ENCODE measurements at places on chromosomes 1 and 21. TPM values are rescaled to one million over a fixed set of nuclear protein-coding genes. Genes with fewer than 3 reads are reported as not detected.

DNA sequence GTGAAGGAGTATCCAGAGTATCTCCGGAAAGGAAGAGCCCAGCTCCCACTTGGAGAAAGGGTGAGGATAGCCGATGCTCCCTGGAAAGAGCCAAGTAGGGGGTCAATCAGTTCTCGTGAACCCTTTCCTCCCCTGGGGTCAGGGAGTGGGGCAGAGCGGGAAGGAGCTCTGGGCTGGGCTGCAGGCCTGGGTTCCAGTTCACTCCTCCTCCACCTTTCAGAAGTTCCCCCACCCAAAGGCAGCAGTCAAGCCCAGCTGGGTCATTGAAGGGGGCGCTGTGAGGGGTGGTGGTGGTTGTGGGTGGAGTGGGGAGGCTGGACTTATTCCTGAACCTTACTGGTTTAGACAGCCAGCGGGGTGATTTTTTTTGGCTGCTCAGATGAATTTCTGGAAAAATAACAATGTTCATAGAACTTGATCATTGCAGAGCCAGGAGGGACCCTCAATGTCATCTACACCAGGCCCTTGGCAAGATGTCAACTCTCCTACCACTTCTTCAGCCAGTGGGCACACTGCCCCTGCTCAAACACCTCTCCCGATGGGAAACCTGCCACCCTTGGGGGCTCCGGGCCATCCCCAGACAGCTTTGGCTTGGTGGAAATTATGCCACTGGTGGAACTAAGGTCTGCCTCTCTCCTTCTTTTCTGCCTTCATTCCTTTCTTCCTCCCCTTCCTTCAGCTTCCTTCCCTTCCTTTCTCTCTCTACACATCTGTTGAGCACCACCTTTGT lies 235.8 kb downstream of the TRABD2B start:
- H3K4me1 ChIP-seq, result no peaks in the 10 kb centered on the region
- H3K27me3 ChIP-seq, result no peaks in the 10 kb centered on the region
- no peak overlapping the region for H3K4me3 ChIP-seq

GRCh38 chr1:107449326-107449725 lies 308.5 kb downstream of the NTNG1 start:
- H3K4me3 ChIP-seq, result no peak overlapping the region
- H3K27ac ChIP-seq, result no peak overlapping the region
- no peak for DNase-seq
- H3K27me3 ChIP-seq, result no peaks in the 10 kb centered on the region
- H3K4me1 ChIP-seq, result no peaks in the 10 kb centered on the region

DNA sequence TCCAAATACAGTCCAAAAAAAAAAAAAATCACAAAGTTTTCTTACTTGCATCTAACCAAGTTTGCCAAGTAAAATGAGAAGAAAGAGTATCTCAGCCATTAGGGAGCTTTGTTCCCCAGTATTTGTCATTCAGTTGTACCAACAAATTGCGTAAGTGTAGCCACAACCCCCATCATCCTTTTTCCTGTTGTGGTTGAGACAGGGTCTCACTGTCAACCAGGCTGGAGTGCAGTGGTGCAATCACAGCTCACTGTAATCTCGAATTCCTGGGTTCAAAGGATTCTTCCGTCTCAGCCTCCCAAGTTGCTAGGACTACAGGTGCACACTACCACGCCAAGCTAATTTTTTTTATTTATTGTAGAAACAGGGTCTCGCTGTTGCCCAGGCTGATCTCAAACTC lies 9.5 kb downstream of the STX6 start:
- no peaks in the 10 kb centered on the region for H3K36me3 ChIP-seq
- DNase-seq, result peak; percentile 58
- no peak overlapping the region for H3K27ac ChIP-seq
- H3K4me1 ChIP-seq, result peaks cover 14% of the 10 kb centered on the region
- no peak overlapping the region for H3K4me3 ChIP-seq

- no peak overlapping the region for H3K27ac ChIP-seq
- DNase-seq, result no peak
- peaks cover 24% of the 10 kb centered on the region for H3K4me1 ChIP-seq
- H3K4me3 ChIP-seq, result no peak overlapping the region
- no peaks in the 10 kb centered on the region for H3K27me3 ChIP-seq
- H3K36me3 ChIP-seq, result no peaks in the 10 kb centered on the region
Observed at GRCh38 chr1:43038232-43038935, 79.7 kb upstream of the SLC2A1 start.

DNA sequence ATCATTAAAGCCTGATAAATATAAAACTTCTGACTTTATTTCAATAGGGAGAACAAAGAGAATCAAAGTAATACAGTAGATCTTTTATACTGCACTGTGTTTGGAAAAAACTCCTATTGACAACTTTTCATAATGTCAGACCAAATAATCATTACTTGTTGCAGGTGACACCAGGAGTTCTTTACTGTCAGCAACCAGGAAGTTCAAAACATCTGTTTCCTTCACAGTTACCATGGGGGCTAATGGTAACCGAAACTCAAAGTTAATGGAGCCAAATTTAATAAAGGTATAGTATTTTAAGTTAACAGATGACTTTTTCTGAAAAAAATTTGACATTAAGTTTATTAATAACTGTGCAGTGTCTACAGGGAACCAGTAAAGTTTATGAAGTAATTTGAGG lies 10.6 kb downstream of the EFCAB7 start:
- H3K4me1 ChIP-seq, result no peaks in the 10 kb centered on the region
- peaks cover 18% of the 10 kb centered on the region for H3K36me3 ChIP-seq
- no peaks in the 10 kb centered on the region for H3K27me3 ChIP-seq
- no peak overlapping the region for H3K27ac ChIP-seq

Gene C1orf174
- total RNA-seq, result 61.5 TPM

DNA sequence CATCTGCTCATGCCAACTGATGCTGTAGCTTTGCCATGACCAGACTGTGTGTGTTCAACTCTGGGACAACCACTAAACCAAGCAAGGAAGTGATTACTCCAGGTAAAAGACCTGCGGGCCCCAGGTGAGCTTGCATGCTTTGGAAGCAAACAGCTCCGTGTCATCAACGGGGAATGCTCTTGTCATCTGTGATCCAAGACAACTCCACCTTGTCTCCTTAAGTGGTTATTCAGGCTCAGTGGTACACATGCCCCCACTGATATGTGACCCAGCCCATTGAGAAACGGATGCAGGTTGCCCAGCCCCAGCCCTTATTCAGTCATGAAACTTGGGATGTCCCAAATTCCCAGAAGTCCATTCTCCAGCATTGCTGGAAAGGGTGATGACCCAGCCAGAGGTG lies 89.0 kb downstream of the TIAM1 start:
- H3K4me3 ChIP-seq, result no peak overlapping the region
- no peaks in the 10 kb centered on the region for H3K36me3 ChIP-seq
- H3K27ac ChIP-seq, result no peak overlapping the region

DNA sequence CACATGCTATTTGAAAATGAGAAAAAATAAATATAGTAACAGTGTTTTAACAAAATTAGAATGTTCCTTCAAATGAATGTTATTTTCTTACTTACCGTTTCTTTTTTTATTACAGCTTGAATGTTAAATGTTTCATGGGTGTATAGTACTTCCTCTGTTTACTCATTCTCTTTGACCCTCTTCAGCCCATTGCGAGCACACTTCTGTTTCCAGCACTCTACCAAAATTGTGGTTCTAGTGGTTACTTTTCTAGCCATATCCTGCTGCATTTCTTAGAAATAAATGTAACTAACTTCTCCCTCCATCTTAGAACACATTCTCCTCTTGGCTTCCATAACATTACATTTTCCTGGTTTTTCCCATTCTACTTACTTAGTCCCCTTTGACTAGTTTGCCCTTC lies 190.0 kb upstream of the C1orf105 start:
- no peaks in the 10 kb centered on the region for H3K4me1 ChIP-seq
- no peak for DNase-seq
- no peak overlapping the region for H3K27ac ChIP-seq

DNA sequence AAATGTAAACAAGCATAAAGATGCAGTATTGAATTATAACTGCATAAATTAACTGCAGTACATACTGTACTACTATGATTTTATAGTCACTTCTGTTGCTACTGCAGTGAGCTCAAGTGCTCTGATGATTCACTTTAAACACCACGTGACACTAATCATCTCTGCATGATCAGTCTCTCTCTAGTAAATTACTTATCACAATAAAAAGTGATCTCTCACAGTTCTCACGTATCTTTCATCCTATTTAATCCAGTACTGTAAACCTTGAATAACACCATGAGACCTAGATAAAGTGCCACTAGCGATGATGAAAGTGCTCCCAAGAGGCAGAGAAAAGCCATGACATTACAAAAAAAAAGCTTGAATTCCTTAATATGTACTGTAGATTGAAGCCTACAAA lies 1242.0 kb downstream of the AMY1C start:
- no peaks in the 10 kb centered on the region for H3K27me3 ChIP-seq
- H3K27ac ChIP-seq, result no peak overlapping the region
- H3K4me1 ChIP-seq, result no peaks in the 10 kb centered on the region
- H3K4me3 ChIP-seq, result no peak overlapping the region
- no peak for DNase-seq

Gene GPX7
- 10.2 TPM for total RNA-seq

GRCh38 chr1:85894651-85895050 lies 186.4 kb upstream of the ZNHIT6 start:
- no peak overlapping the region for H3K27ac ChIP-seq
- H3K27me3 ChIP-seq, result no peaks in the 10 kb centered on the region
- H3K4me3 ChIP-seq, result no peak overlapping the region
- H3K36me3 ChIP-seq, result no peaks in the 10 kb centered on the region
- no peaks in the 10 kb centered on the region for H3K4me1 ChIP-seq

- H3K27ac ChIP-seq, result no peak overlapping the region
- H3K4me1 ChIP-seq, result no peaks in the 10 kb centered on the region
- no peak overlapping the region for H3K4me3 ChIP-seq
- no peak for DNase-seq
- no peaks in the 10 kb centered on the region for H3K36me3 ChIP-seq
Observed at GRCh38 chr1:190847166-190847565, 369.5 kb upstream of the BRINP3 start.

DNA sequence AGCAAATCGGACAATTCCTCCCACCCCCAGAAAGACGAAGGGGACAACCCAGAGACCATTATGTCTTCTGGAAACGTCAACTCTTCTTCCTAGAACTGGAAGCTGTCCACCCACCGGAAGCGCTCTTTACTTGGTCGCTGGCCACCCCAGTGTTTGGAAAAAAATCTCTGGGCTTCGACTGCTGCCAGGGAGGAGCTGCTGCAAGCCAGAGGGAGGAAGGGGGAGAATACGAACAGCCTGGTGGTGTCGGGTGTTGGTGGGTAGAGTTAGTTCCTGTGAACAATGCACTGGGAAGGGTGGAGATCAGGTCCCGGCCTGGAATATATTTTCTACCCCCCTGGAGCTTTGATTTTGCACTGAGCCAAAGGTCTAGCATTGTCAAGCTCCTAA lies 3.2 kb downstream of the S1PR1 start:
- H3K27me3 ChIP-seq, result no peaks in the 10 kb centered on the region
- H3K4me3 ChIP-seq, result peak overlapping the region; percentile 74
- H3K27ac ChIP-seq, result peak overlapping the region; percentile 60
- H3K4me1 ChIP-seq, result peaks cover 47% of the 10 kb centered on the region

DNA sequence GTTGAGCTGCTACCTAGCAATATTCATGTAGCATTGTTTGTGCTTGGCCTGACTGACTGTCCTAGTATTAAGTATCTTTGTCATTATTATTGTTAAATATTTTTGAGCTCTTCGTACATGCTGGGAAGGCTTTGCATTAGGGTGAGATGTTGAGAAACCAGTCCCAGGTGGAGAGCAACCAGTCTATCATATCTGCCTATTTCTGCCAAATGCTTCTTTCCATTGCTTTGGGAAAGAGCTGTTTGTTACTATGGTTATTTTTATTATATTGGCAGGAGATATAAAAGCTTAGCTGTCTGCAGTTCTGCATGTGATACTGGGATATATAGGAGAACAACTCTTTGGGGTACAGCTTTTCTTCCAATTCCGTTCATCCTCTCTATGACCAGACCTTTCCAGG lies 85.1 kb downstream of the CLDN17 start:
- no peak for DNase-seq
- no peak overlapping the region for H3K4me3 ChIP-seq
- H3K27me3 ChIP-seq, result no peaks in the 10 kb centered on the region
- no peaks in the 10 kb centered on the region for H3K36me3 ChIP-seq

- no peaks in the 10 kb centered on the region for H3K27me3 ChIP-seq
- no peak overlapping the region for H3K27ac ChIP-seq
- no peaks in the 10 kb centered on the region for H3K36me3 ChIP-seq
- H3K4me3 ChIP-seq, result no peak overlapping the region
- no peak for DNase-seq
Observed at GRCh38 chr1:44557778-44558177, 116.5 kb downstream of the TMEM53 start.

Gene SPRR1A
- total RNA-seq, result not detected

Gene CCDC27
- total RNA-seq, result not detected

Gene OPRD1
- not detected for total RNA-seq

- DNase-seq, result no peak
- no peaks in the 10 kb centered on the region for H3K36me3 ChIP-seq
- no peak overlapping the region for H3K4me3 ChIP-seq
- no peak overlapping the region for H3K27ac ChIP-seq
- peaks cover 11% of the 10 kb centered on the region for H3K4me1 ChIP-seq
Observed at GRCh38 chr1:230710543-230710904, 3.4 kb downstream of the AGT start.

- H3K27ac ChIP-seq, result no peak overlapping the region
- H3K27me3 ChIP-seq, result no peaks in the 10 kb centered on the region
- no peaks in the 10 kb centered on the region for H3K4me1 ChIP-seq
Observed at GRCh38 chr1:220113136-220113695, 19.3 kb downstream of the IARS2 start.

DNA sequence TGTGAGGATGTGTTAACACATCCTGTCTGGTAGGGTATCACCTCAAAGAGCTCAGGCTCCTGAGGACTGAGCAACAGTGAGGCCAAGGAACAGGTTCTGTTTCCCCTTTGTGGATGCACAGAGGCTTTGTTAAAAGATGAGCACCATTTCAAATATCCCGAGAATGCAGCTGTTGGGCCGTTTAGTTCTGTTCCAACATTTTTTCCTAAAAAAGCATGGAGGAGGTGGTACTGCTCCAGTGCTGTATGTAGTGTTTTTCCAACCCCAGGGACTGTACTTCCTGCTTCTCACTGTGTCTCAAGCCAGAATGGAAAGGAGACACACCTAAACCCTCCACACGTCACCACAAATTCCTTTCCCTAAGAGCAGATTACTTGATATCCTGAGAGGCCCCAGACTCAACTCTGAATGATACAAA lies 53.8 kb upstream of the BCL10 start:
- DNase-seq, result no peak
- no peak overlapping the region for H3K4me3 ChIP-seq
- H3K36me3 ChIP-seq, result no peaks in the 10 kb centered on the region
- peaks cover 19% of the 10 kb centered on the region for H3K27me3 ChIP-seq

Gene NPR1
- not detected for total RNA-seq

DNA sequence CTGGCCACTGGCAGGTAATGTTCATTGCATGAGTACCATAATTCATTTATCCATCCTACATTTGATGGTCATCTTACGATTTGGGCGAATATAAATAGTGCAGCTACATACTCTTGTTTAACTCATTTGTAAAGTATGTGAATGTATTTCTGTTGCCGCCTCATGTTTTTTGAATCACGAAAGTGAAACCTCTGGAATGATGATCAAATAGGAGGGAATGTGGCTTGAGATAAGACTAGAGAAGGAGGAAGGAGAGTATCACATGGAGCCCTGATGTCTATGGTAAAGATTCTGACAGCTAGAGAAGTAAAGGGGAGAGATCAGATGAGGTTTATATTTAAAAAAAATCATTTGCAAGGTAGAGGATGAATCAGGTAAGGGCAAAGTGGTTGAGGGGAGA lies 8.0 kb downstream of the MRPS14 start:
- no peaks in the 10 kb centered on the region for H3K27me3 ChIP-seq
- H3K36me3 ChIP-seq, result peaks cover 71% of the 10 kb centered on the region
- H3K27ac ChIP-seq, result no peak overlapping the region
- no peaks in the 10 kb centered on the region for H3K4me1 ChIP-seq

GRCh38 chr1:156493154-156493631 lies 7.4 kb downstream of the MEF2D start:
- peaks cover 3% of the 10 kb centered on the region for H3K36me3 ChIP-seq
- no peak overlapping the region for H3K4me3 ChIP-seq
- no peak for DNase-seq
- peak overlapping the region; percentile 77 for H3K27ac ChIP-seq
- no peaks in the 10 kb centered on the region for H3K27me3 ChIP-seq

Gene EVI5
- 6.0 TPM for total RNA-seq
